ENCODE measurements at places on chromosomes 6 and 20.

- no peak for DNase-seq
Observed at GRCh38 chr6:17038316-17038715, 63.5 kb upstream of the STMND1 start.

DNA sequence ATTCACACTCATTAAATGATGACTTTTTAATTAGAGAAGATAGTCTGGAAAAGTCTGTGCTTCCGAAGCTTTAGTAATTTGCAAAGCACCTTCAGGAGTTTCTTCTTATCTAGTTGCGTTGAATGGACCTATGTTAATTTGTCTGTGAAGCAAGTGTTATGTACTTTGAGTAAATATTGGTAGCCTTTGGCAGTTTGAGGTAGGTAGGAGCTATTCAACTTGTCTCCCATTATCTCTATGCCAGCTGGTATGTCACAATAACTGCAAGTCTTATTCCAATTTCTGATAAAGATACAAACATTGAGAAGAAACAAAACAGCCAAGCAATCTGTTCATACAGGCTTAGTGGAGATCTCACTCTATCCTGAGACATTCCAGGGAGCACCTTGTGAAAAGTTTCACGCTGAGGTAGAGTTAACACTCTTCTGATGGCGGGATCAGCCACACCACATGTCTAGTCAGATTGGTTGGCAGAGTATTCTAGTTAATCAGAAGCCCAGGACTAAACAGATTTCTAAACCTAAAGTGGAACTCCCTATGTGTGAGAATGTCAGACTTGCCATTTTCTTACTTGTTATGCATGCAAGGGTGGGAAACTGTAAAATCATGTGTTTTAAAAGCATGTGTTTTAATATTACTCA lies 219.8 kb upstream of the MANEA start:
- DNase-seq, result no peak

DNA sequence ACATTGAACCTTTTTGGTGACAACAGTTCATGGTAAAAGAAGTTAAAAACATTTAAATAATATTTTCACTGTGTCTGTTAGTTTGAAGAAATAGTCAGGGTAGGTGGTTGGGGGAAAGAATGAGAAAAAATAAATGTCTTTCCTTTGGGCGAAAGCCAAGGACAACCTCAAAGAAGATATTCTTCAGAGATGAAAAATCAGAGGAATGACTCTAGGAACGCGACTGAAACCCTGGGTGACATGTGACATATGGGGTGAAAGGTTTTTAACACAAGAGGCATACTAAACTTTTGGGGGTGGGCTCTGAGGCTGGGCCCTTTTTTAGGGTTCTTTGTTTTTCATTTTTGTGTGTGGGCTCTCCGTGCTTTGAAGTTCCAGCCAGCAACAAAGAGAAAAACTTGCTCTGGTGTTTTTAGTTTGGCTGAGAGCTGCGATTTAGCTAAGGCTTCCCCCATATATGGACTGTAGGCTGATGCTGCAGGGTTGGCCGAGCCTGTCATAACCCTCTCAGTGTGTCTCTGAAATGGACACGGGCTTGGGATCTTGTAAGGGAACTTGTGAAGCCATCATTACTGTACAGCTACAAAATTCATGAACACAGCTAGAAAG lies 610.1 kb upstream of the ARID1B start:
- DNase-seq, result no peak

- DNase-seq, result no peak
Observed at GRCh38 chr6:92376691-92377090, 1042.7 kb downstream of the EPHA7 start.

GRCh38 chr20:57387945-57388371 lies 3.2 kb upstream of the RBM38 start:
- DNase-seq, result no peak

DNA sequence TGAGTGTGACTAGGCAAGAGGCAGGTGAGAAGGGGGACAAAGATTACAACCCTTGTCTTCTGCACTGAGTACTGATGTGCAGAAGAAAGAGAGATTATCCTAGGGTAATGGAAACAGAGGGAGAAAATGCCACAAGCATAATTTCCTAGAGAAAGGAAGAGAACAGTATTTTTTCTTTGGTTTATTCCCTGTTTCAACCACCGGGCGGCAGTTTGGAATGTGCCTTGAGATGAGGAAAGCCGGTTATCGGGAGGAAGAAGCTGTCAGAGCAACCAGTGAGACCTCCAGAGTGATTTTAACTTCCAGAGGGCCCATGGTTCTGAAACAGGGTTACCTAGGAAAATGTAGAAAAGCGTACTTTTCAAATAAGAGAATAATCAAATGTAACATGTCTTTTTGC lies 121.4 kb downstream of the REV3L start:
- DNase-seq, result no peak

- no peak for DNase-seq
Observed at GRCh38 chr6:104159045-104159618, 700.6 kb downstream of the HACE1 start.

DNA sequence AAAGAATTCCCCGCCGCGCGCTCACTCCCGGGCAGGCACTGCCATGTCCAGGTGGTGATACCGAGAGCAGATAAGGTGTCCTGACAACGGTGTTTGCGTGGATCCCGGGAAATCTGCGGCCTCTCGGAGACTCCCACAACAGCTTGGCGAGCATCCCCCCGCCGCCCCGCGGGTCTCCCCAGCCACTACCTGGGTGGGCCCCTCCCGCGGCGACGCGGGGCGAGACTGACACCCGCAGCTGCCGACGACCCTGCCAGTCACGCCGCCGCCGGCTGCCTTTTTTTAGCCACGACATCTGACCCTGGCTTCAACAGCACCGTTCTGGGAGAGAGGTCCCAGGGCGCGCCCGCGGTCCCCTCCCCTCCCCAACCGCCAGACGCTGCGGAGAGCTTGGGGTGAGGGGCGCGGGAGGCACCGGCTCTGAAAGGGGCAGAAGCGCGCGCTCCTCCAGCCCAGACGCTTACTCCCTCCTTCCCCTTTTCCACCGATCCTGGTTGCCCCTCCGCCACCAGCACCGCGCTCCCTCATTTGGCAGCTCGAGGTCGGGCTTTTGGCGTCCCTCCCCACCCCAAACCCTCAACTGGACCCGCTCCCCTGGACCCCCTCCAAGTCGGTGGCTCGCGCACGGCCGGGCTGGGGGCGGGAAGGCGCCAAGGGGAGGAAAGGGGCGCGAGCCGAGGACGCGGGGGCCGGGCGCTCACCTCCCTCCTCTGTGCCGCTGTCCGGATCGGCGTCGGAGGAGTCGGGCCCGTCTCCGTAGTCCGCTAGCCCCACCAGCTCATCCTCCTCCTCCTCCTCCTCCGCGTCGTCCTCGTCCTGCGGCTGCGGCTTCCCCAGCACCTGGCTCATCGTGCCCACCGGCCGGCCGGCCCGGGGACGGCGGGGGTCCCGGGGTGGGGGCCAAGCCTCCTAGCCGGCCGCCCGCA lies 665 bp downstream of the RRAGD start:
- DNase-seq, result no peak

- no peak for DNase-seq
Observed at GRCh38 chr6:90829311-90829710, 242.4 kb upstream of the MAP3K7 start.

DNA sequence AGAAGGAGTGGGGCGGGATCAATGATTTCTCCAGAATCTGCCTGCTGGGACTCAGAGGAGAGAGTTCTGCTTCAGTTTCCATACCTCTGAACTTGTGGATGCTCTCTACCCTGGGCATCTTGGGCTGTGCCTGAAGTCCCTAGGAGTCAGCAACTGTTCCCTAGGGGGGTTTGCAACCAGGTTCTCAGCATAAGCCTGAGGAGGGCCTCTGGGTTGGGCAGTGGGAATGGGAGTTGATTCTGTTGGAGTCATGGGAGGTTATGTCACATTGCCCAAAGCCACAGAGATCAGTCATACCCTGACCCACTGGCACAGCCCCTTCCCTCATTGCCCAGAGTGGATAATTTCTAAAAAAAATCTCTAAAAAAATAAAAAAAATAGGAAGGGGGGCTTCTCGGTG lies 47.4 kb downstream of the MOCS1 start:
- no peak for DNase-seq

GRCh38 chr6:50062051-50062450 lies 12.3 kb upstream of the DEFB112 start:
- DNase-seq, result no peak

DNA sequence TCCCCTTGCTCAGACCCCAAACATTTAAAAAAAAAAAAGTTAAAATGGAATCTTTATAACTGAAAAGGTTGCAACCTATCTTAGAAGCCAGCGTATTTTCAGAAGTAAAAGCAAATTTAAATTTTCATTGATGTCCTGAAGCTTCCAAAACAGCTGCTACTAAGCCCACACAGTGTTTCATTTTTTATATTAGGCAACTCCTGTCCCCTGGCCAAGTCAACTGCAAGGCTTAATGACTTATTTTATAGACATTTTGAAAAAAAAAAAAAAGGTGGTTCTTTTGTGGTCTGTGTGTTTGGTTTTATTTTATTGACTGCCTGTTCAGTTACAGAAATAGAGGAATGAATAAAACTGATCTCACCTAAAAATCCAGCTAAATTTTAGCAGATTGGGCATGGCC lies 13.0 kb downstream of the CFAP61 start:
- DNase-seq, result no peak

DNA sequence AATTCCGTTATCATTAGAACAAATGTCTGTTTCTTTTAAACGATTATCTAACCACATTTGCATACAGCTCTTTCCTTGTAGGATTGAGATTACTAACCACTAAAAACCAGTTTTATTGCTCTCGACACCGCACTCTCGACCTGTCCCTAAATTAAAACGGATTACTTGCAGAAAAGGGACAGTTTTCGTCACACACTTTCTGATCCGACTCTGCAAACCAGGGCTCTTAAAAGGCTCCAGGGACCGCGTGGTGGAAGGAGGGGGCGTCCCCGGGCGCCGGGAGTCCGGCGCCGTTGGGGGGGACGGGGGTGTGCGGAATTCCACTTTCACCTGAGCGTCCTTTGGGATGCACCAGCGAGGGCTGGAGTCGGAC lies 731 bp downstream of the MAK start:
- no peak for DNase-seq

- DNase-seq, result no peak
Observed at GRCh38 chr20:62479656-62480055, 3.9 kb upstream of the GATA5 start.

GRCh38 chr20:61251529-61252393 lies at the start of gene CDH4:
TSS of gene CDH4 (plus strand) at chr20:61252261.
- no peak for DNase-seq

- DNase-seq, result no peak
Observed at GRCh38 chr6:148831531-148831930, 84.7 kb downstream of the UST start.

- no peak for DNase-seq
Observed at GRCh38 chr6:142478117-142478516, 176.3 kb downstream of the ADGRG6 start.

GRCh38 chr6:19102936-19103335 lies 715.8 kb downstream of the RNF144B start:
- no peak for DNase-seq

GRCh38 chr6:158040804-158041347 lies 59.2 kb downstream of the SYNJ2 start:
- DNase-seq, result no peak

GRCh38 chr6:158487495-158487894 lies 72.4 kb upstream of the TMEM181 start:
- DNase-seq, result no peak

- DNase-seq, result no peak
Observed at GRCh38 chr6:133546098-133546497, 304.9 kb downstream of the EYA4 start.

DNA sequence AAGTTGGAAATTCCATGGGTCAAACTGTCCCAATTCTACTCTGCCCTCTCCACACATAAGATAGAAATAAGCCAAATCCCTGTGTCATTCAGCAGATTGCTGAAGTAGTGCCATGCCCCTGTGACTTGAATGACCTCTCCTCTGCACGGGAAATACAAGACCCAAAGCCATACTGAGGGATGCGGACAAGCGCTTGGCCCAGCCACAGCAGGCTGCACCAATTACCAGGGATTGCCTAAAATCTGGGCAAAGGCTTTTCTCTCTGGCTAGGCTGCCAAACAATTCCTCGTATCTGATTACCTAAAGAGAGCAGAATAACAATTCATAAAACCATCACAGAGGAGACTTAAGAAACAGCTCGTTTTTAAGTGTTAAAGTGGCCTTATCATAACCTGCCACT lies 421.8 kb upstream of the JARID2 start:
- no peak for DNase-seq

DNA sequence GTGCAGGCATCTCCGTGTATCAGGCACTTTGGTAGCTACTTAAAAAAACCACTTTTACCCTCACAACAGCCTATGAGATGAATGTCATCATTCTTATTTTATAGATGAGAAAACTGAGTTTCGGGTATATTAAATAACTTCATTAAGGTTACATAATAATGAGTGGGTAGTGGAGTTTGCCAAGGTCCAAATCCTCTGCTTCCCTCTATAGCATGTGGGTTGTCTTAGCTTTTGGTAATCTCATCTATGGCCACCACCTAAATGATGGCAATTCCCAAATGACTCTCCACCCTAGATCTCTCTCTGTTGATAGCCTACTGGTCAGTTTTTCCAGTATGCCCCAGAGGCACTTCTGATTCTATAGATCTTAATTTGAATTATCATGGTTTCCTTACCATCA lies 3.7 kb upstream of the RNF144B start:
- no peak for DNase-seq

DNA sequence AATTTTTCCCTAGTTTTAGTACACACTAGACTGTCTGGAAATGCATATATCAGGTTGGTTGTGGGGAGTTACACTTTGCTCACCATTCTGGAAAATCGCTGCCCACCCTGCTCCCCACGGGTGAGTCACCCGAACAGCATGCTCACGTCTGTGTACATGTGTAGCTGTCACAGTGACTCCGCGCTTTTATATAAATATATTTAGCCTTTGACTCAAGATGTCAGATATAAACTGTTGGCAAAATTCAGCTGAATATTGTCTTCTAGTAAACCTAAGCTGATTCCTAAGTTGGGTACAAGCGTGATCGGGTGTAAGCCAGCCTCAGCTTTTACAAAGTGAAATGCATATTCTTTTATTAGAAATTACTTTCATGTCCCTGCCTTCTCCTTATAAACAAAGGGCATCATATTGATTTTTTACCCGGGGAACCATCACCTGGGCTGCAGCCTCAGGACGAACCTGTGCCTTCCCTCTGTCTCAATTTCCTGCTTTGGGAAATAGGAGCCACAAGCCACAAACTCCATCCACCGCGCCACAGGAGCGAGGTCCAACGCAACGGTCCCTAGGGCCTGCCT lies 4.3 kb downstream of the SDCBP2 start:
- peak; percentile 22 for DNase-seq

DNA sequence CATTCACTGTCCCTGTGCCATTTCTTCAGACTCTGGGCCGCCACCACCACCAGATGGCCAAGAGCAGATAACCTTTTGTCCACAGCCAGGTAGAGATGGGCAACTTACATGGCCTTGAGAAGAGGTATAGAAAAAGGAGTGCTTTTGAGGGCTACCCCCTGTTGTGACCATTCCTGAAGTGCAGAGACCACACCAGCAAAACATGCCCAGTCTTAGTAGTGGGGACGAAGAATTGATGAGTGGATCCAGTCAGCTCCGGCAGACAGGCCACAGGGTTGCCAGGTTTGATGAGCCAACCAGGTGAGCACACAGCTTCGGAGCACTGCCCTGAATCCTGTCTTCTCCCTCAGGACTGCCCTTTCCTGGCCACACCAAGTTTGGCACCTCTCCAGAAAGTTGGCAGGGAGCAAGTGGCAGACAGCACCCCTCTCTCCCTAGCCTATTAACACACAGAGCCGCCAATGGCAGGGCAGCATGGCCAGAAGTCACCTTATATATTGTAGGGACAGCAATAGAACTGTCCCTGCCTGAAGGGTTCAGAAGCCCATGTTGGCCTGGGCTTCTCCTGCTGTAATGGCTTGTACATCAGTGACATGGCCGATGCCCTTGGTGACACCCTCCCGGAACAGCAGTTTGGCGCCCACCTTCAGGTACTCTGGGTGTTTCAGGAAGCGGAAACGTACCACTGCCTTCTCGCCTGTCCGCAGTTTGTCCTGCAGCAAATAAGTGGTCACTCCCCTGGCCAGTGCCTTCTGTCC lies 7.8 kb downstream of the GTPBP2 start:
- no peak for DNase-seq

Data from activated CD8-positive, alpha-beta memory T cell treated with anti-CD3 and anti-CD28 coated beads for 4 hours (primary cell).